ENCODE measurements at places on chromosomes 3 and 15. TPM values are rescaled to one million over a fixed set of nuclear protein-coding genes. Genes with fewer than 3 reads are reported as not detected.

DNA sequence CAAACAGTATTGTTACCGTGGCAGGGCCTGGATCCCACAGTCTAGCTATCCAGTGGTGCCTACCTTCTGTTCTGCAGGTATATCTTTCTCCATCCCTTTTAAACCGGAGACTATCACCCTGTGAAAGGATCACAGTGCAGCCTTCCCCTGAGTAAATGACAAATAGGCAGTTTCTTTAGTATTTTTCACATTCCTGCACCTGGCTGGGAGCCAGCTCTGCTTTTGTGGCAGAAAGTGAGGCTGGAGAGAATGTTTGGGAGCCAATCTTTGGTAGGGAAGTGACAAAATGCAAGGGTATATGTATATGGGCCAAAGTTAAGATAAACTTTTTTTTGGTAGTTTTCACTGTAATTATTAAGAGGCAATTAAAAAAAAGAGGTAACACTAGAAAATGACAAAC is 54.8 kb downstream of the ARHGEF26 start:
- no peak overlapping the region for H3K4me3 ChIP-seq
- H3K27me3 ChIP-seq, result no peaks in the 10 kb centered on the region
- H3K27ac ChIP-seq, result no peak overlapping the region
- peaks cover 10% of the 10 kb centered on the region for H3K4me1 ChIP-seq
- no peaks in the 10 kb centered on the region for H3K36me3 ChIP-seq
- DNase-seq, result no peak

The GPR156 gene
- polyA plus RNA-seq, result 2.1 TPM

The CCDC39 gene
- polyA plus RNA-seq, result 8.4 TPM

- no peaks in the 10 kb centered on the region for H3K4me1 ChIP-seq
- H3K4me3 ChIP-seq, result no peak overlapping the region
- H3K27me3 ChIP-seq, result no peaks in the 10 kb centered on the region
- H3K36me3 ChIP-seq, result no peaks in the 10 kb centered on the region
- no peak for DNase-seq
These were observed 41.7 kb downstream of the DAPK2 start for GRCh38 chr15:64004587-64004986.

Measured in spinal cord (tissue), 10 donors.